ENCODE measurements at places on chromosomes 2 and 18.

DNA sequence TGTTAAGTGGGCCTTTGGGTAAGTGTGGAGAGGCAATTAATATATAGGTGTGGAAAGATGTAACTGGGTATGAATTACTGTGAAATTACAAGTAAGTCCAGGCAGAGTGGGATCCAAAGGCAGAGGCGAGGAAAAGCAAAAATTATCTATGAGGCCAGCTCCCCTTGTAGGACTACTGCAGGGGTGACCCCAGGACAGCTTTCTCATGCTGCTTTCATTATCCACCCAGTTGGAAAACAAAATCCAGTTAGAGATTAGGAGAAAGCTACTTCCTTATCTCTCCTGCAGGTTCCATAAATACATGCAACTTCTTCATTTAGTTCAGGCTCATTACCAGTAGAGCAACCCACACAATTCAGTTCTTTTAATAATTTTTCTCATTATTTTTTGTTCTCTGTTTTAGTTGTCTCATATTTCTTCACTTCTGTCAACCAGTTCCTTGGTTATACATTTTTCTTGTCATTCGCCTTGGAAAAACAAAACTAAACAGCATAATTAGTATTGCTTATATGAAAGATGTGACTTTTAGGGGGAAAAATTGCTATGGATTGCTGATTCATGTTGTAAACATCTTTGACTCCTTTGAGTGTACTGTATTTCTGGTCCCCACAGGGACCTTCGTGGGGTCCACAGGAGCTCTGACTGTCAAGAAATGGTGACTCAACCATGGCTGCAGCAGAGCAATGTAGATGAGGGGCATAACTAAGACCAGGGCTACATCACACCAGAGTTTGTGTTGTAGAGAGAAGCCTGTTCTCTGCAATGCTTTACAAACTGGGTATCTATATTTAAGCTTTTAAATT is 110.4 kb upstream of the PARD3B start:
- DNase-seq, result no peak

DNA sequence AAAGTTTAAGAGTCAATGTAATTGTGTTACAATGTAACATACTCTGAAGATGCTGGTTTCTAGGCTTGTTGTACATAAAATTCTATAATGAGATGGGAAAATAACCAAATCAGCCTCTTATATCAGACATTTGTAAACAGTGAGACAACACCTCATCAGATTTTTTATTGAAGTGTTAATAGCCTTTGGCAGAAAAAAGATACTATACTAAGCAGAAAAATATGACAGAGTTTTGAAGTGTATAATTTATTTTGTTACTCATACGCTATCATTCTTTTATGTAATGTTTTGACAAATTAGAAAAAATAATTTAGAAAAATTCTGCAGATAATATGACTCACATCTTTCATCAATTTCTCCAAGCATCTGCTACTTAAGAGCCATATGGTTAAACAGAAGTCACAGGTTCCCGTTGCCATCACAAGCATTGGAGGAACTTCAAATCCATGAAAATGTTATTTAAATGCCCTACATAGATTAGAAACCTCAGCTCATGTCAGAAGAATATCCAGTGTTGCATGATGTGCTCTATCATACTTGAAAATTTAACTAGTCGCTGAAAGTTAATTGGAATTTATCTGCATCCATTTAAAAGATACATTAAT is 535.4 kb downstream of the LRP1B start:
- DNase-seq, result no peak

- DNase-seq, result no peak
Measured at GRCh38 chr2:269356-270030, 4.7 kb downstream of the ACP1 start.

GRCh38 chr2:112740527-112740926 is 19.7 kb downstream of the NT5DC4 start:
- no peak for DNase-seq

DNA sequence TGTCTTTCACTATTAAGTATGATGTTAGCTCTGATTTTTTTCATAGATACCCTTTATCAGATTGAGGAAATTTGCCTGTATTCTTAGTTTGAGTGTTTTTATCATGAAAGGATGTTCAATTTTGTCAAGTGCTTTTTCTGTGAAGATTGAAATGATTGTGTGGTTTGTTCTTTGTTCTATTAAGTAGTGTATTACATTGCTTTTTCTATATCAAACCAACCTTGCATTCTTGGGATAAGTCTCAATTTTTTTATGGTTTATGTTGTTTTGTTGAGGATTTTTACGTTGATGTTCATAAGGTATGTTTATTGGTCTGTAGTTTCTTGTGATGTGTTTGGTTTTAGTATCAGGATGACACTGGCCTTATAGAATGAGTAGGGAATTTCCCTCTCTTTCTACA is 19.1 kb downstream of the PDK1 start:
- no peak for DNase-seq

GRCh38 chr18:62784338-62784965 is 69.1 kb downstream of the PHLPP1 start:
- no peak for DNase-seq

Measured in HEK293T (cell line).